ENCODE measurements at places on chromosomes 3 and 15.

DNA sequence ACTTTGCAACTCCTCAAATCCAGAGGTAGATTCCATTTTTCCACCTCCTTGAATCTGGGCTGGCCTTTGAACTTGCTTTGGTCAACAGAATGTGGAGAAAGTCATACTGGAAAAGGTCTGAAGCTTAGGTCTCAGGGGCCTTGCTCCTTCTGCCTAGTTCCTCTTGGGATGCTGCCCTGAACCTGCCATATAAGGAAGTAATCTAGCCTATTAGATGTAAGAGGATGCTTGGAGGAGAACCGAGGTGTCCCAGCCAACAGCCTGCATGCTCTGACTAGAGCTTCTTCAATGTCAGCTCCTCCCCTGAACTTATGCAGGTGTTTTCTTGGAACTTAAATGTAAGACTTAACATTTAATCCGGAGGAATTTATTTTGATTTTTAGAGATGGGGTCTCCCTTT is 2.0 kb upstream of the TMED3 start:
- no peak for DNase-seq

- DNase-seq: peak; percentile 96
Measured at GRCh38 chr3:182697345-182697919, 95.9 kb upstream of the ATP11B start.

GRCh38 chr3:102536456-102536855 is 101.6 kb downstream of the ZPLD1 start:
- DNase-seq: peak; percentile 44

DNA sequence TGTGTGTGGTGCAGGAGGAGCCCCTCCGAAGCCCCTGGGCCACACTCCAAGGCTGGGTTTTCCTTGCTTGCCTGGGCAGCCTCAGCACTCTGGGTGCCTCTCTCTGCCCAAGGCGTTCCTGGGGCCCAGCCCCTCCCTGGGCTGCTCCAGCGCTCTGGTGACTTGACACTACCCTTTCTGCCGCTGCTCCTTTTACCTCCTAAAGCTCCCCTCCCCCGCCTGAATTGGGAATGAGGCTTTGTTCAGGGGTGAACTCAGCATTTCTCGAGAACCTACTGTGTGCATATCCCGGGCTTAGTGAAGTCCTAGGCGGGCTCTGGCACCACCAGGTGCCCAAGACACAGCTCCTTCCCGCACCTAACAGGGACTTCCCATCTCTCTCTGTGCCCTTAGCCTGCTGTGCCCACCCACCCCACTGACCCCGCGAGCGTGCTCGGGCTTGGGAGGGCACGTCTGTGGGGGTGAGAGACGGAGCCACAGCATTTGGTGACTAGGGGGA is 1.2 kb upstream of the BAHD1 start:
- DNase-seq: no peak

DNA sequence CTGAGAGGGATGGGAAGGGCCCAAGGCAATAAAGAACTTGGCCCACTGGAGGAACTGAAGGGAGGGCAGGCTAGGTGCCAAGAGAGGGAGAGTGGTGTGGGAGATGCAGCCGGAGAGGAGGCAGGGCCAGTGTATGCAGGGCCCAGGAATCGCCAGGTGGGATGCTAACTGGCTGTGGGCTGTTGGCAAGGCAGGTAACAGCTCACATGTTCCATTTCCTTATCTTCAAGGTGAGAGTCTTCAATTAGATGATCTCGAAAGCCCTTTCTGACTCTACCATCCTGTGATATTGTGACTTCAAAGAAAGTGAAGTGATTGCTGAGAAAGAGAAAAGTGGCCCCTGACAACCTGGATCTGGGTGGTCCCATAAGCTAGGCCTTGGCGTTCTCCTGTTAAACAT is 49.0 kb downstream of the CASR start:
- DNase-seq: no peak

- no peak for DNase-seq
Measured at GRCh38 chr15:50067254-50067653, 51.8 kb downstream of the ATP8B4 start.

GRCh38 chr3:157051055-157051454 is 108.9 kb downstream of the CCNL1 start:
- no peak for DNase-seq

DNA sequence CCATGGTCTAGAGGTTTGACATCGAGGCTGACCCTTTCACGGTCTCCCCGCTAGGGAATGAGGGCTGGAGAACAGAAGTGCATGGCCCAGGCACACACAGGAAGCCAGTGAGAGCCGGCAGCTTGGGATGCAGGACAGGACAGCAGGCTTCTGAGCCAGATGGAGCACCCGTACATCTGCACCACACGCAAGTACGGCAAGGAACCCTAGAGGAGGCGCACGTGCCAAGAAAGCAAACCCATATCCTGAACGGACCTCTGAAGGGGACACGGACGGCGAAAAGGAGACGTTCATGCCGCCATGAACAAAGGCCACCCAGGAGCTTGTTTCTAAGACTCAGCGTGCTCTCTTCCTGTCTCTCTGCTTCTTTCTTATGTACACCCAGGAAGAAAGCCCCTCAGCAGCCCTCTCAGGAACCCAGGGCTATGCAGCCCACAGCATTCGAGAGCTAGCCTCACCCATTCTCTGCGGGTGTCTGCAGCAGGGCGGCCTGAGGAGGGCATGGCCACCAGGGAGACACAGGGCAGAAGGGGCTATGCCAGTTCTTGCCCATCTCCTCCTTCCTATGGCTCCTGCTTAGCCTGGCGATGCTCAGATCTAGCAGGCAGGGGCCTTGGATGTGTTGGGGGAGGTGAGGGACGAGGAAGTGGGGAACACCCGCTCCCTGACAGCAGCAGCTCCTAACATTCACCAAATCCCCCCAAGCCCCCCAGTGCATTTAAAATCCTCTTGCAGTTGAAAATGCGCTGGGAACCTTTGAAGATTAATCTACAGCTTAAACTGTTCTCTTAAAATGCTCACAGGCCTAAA is 81.3 kb downstream of the PCSK6 start:
- no peak for DNase-seq

DNA sequence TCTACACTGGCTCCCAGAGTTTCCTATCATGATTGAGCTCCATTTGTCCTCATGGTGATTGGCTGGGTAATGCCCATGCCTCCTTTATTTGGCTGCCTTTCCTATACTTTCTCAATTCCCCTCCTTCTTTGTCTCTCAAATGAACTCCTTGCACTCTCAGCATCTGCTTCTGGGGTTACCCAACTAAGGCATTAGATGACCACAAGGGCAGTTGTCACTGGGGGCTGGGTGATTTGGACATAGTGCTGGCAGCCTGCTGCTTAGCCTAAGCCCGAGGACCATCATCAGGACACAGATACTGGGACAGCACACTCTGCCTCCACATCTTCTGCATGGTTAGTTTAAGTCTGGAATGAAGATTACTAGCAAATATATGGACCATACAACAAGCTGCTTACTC is 49.2 kb upstream of the LRRFIP2 start:
- DNase-seq: no peak

DNA sequence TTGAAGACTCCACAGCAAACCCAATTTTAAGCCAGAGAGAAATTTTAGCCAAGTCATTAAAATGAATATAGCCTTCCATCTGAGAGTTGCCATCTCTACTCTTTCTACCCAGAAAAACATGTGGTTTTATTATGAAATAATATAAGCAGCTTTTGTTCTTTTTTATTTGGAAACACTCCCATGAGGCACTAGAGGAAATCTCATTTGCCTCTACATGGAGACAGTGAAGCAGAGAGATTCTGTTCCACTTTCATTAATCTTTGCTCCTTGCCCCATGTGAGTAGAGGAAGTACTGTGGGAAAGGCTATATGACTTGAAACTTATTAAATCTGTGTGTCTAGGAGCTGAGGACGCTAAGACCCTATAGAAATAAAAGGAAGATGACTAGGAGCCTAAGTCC is 111.1 kb downstream of the P3H2 start:
- no peak for DNase-seq

- no peak for DNase-seq
Measured at GRCh38 chr3:106510206-106510605, 641.4 kb upstream of the CBLB start.

DNA sequence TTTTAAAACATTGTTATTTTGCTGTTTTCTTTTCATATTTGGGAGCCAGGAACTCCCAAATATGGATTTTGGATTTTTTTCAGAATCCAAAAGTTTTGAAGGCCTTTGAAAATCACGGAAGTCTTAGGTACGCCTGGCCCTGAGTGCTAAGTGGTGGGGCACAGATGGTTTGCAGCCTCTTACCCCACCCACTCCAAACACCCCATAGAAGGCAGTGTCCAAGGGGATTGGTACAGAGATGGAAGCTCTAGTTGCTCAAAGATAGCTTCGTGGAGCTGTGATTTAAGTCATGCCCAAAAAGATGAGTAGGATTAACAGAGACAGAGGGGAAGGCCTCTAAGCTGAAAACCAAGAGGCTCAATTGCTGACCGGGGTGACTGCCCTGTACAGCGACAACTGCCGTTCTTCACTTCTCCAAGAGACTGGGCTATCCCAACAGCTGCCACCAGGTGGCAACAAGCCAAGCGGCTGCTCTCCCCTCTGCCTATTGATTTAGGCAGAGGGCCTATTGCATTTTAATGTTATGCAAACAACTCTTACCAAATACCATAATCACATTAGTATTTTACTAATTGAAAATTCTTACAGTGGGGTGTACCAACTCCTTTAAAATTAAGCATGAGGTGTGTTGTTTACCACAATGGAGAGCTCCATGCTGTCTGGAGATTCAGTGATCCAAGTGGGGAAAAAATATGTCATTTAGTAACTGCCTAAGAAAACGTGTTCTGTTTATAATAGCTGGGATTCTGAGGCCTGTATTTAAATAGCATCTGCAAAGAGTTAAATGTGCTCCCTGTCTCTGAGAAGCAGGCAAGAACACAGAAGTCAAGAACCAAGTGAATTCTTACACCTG is 64.0 kb upstream of the C15orf61 start:
- peak; percentile 84 for DNase-seq

GRCh38 chr3:152790651-152791387 is 44.1 kb upstream of the P2RY1 start:
- DNase-seq: no peak

- DNase-seq: no peak
Measured at GRCh38 chr15:85614059-85614458, 180.7 kb downstream of the KLHL25 start.

- no peak for DNase-seq
Measured at GRCh38 chr15:75666823-75667501, 19.2 kb downstream of the SNX33 start.

- no peak for DNase-seq
Measured at GRCh38 chr15:76150513-76150912, 90.7 kb downstream of the TMEM266 start.

DNA sequence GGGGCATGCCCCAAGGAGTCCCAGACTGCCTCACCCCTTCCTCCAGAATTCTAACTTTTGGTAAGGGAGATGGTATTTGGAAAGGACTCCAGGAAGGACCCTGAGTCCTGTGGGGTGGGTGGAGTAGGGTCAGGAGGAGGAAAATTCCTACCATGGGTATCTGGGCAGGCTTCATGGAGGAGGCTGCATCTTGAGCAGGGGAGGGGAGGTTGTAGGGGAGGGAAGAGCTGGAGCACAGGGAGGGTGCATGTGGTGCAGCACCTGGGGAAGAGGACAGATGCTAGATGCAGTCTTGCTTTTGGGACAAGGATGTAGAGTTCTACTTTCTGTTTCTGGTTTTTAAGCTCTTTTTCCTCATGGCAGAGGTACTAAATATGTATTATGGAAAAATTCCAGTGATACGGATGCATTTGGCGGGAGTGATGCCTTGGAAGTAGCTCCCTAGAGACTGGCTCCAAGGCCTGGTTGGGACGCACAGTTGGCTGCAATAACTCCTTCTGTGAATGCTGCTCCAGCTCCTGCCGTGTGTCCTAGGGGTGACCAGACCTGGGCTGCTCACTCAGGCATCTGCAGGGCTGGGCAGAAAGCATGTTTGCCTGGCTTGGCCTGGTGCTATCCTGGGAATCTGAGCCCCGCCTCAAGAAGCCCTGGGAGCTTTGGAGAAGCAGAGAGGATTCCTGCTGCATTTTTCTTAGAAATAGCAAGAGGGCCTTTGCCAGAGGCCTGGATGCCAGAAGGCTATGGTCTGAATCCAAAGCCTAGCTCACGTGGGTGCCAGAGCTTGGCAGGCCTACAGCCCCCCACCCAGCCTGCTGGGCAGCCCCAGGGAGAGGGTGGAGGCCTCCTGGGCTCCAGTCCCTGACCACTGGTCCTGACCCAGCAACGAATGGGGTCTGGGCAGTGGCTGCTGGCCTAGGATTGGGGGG is 10.1 kb downstream of the SEMA3F start:
- DNase-seq: no peak
